Memory B cell (primary cell): ENCODE measurements at places on chromosomes 1 and 21.

DNA sequence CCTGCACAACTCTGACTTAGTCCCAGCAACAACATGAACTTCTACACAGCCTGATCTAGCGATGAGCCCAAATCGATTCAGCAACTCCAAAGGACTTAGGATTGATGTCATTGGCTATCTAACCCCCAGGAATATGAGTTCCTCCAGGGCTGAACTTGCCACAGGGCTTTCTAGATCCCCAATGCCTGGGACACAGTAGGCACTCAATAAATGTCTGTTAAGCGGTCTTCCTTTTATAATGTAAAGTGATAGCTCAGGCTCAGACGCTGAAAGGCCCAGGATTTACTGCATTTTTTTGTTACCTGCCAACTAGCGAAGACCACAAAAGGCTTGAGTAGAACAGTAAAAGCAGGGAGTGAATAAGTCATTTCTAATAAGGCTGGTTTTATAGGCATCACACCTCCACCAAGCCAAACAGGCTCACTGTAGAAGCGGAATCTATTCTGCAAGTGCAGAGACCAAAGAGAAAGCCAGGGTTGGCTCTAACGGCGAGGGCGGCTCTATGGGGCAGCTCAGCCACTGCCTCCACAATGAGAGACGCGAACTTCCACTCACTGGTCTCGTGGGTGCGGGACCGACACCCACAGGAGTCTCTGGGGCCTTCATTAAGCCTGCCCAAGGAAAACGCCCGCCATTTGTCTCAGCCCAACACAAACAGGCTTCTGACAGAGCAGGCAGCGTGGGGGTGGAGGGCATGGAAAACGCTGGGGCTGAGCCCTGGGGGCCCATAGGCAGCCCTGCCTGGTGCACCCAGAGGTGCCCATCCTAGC is 52.0 kb downstream of the HLCS start:
- DNase-seq, result no peak

- DNase-seq, result no peak
Observed at GRCh38 chr1:67710417-67710816, 25.4 kb downstream of the GADD45A start.

DNA sequence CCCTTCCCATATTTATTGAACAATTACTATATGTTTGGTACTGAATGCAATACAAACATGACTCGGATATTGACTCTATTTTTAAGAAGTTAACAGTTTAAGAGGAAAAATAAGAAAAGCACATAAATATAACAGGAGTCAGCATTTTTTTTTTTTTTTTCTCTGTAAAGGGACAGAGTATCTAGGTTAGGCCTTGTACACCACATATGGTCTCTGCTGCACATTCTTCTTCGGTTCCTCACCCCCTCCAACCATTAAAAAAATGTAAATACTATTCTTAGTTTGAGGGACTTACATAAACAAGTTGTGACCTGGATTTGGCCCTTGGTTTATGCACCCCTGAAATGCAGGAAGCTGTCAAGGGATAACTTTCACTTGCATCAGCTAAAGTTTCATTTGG is 40.4 kb downstream of the PHC2 start:
- DNase-seq, result no peak

DNA sequence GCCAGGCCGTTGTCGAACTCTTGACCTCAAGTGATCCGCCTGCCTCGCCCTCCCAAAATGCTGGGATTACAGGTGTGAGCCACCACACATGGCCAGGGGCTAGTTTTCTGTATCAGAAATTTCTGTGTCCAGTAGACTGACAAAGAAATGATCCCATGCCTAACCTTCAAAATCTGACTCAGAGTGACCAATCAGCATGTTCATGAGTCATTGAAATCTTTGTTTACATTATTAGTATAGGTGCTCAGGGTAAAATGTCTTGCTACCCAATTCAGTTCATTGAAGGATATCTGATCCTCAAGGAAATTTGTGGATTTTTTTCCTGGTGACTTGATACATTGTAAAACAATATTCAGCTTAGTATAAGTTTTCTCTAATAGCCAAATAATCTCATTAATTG is 11.0 kb upstream of the LDLRAD2 start:
- no peak for DNase-seq

- DNase-seq, result no peak
Observed at GRCh38 chr21:25462517-25462971, 144.7 kb downstream of the MRPL39 start.

GRCh38 chr21:27564684-27565301 is 597.9 kb upstream of the ADAMTS5 start:
- no peak for DNase-seq

GRCh38 chr1:179091691-179092165 is 9.9 kb downstream of the TOR3A start:
- DNase-seq, result no peak

GRCh38 chr1:43818691-43819090 is 111.4 kb downstream of the ST3GAL3 start:
- DNase-seq, result no peak

- DNase-seq, result no peak
Observed at GRCh38 chr1:44310006-44310405, 45.1 kb downstream of the ERI3 start.

DNA sequence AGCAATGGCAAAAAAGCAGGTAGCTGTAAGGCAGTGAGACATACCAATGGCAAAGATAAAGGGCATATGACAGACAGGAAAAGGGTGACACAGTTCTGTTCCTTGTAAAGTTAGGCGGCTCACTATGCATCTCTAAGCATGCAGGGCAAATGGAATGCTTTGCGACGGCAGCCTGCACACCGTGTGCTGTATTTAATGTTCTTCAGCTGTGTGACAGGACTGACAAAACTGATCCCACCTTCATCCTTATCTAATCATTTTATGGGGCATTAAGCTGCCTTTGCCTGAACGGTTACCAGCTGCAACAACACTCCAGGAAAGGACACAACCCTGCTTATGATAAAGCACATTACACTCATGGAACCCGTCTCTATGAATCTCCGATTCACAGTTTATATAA is 80.5 kb upstream of the VAV3 start:
- DNase-seq, result no peak

- no peak for DNase-seq
Observed at GRCh38 chr1:101540161-101540560, 303.3 kb downstream of the S1PR1 start.

DNA sequence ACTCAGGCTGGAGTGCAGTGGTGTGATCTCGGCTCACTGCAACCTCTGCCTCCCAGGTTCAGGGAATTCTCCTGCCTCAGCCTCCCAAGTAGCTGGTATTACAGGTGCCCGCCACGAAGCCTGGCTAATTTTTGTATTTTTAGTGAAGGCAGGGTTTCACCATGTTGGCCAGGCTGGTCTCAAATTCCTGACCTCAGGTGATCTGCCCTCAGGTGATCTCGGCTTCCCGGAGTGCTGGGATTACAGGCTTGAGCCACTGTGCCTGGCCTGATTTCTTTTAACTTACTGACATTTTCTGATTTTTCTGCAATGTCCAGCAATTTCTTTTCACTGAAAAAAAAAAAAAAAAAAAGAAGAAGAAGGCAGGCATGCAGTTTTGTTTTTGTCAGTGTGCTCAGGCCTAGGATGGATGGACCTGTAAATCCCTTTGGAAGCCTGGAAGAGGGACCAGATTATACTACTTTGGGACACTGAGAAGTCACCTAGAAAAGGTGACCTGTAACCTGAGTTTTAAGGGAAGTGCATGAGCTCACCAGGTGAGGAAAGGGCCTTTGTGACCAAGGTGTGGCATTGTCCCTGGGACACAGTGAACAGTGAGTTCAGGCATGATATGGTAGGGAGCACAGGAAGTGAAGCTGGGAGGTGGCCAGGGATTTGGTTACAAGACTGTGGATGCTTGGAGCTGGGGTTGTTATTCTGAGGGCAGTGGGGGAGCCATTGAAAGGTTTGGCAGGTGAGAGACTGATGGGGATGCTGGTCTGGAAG is 2.7 kb upstream of the TMEM61 start:
- DNase-seq, result no peak
